ENCODE measurements at places on chromosomes 11 and 22.

DNA sequence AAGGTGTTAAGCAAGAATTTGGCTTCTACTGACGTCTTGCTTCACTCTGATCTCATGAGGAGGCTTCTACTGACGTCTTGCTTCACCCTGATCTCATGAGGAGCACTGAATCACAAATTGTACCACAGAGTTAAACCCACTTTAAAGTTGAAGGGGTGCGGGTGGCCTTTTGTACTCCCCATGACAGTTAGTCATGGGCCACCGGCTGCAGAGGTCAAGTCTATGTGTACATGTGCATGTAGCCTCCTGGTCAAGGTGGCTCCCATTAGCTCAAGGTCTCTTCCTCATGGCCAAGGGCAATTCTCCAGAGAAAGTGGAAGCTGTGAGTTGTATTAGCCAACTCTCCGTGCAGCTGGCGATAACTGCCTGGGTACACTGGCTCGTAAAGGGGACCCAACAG lies 23.1 kb upstream of the FZD4 start:
- DNase-seq: no peak

DNA sequence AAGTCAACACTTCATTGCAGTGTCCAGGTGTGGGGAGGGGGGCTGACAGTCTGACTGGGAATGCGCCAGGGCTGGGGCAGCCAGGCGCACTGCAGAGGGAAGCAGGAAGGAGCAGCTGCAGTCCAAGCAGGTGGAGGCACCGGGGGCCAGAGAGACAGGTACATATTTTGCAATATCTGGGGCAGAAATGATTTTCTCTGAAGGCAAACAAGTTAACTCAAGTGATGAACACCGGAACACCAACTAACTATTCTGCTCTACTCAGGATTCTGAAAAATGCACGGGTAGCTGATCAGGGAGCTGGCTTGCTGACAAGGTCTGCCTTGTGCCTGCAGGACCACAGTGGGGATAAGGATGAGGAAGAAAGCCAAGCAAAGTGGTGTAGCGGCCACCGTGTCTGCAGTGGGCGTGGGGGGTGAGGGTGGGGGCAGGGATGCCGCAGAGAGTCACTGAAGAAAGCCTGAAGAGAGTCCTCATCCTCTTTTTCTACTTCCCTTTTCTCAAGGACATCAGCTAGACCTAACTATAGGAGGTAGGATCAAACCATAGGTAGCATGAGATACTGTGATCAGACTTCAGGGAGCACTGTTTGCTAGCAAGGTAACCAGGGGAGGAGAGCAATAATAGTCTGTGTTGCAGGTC lies 83.4 kb downstream of the SCN3B start:
- no peak for DNase-seq

DNA sequence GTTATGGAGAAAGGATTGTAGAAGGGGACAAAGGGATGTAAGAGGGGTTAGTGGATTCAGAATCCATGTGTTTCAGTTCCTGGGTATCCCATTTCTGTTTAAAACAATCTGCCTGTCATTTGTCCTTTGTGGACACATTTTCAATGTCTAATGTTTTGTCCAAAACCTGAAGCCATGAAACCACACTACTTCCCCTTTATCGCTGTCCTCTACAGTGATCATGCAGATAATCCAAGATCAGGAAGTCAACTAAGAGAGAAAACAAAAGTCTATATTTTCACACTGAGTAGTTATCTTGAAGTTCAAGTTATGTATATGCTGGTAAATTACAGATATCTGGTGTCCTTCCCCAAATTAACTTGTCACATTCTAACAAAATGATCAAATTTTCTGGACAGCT lies 457.0 kb downstream of the NTM start:
- DNase-seq: no peak

- no peak for DNase-seq
Measured at GRCh38 chr22:31575190-31575589, 78.9 kb downstream of the SFI1 start.

DNA sequence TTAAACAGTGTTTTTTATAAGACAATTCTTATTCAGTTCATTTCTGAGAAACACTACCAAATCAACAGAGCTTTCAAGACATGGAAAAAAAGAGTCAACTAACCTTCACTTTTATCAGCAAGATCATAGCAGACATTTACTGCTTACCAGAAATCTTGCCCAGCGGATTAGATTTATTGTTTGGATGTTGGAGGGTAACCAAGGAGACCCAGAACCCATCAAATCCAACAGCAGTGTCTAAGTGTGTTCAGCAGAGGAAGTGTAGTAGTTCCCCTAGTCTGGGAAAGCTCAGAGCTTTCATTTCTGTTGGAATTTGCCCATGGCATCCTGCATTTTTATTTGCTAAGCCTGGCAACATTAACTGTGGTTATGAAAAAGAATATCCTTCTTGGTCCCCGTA lies 2.4 kb upstream of the PGM2L1 start:
- DNase-seq: no peak

DNA sequence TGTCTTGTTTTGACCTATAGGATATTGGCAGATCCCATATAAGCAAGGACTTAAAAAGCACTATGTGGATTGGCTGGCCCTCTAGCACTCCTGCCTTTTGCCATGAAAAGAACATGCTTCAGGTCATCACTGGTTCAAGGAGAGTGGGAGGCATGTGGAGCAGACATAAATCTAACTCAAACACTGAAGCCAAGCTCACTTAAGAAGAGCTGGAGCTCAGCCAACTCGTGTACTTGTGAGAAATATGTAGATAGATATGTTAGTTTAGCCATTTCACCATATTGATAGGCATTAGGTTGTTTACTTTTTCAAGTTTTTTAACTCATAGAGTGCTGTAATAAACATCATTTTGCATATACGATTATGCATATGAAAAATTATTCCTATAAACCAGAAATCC lies 19.9 kb upstream of the BBOX1 start:
- DNase-seq: no peak

GRCh38 chr11:63745304-63746170 lies 23.0 kb downstream of the ZFTA start:
- no peak for DNase-seq

- no peak for DNase-seq
Measured at GRCh38 chr11:43790444-43790794, 90.2 kb upstream of the ALKBH3 start.

- peak; percentile 16 for DNase-seq
Measured at GRCh38 chr22:27474711-27475547, 326.6 kb downstream of the MN1 start.

- no peak for DNase-seq
Measured at GRCh38 chr22:38453996-38454352, 1.0 kb downstream of the KCNJ4 start.

DNA sequence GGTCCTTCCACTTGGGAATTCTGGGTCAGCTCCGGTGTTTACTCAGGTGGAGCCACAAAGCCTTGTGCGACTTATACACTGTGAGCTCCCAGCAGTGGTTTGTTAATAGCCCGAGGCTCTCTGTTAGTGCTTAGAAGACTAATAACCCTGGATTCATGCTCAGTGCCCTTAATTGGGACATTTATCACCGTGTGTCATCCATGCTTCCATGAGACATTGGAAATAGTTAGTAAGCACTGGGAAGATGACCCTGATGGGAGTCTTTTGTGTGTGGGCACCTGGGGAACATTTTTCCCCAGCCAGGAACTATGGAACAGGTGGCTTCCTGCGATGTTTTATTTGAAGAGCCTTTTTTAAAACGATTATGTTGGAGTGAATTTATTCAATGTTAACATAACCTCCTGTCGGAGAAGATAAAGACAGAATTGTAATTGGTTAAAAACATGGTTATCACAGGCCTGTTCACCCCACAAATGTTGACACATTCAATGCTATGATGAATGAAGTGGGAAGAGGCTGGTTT lies 188.9 kb downstream of the MYO18B start:
- no peak for DNase-seq

GRCh38 chr22:23500508-23501260 lies 79.4 kb downstream of the IGLL1 start:
- DNase-seq: no peak

- DNase-seq: no peak
Measured at GRCh38 chr11:76114238-76114637, 92.1 kb downstream of the WNT11 start.

- DNase-seq: peak; percentile 77
Measured at GRCh38 chr22:50274311-50274710, 4.1 kb upstream of the MAPK11 start.

DNA sequence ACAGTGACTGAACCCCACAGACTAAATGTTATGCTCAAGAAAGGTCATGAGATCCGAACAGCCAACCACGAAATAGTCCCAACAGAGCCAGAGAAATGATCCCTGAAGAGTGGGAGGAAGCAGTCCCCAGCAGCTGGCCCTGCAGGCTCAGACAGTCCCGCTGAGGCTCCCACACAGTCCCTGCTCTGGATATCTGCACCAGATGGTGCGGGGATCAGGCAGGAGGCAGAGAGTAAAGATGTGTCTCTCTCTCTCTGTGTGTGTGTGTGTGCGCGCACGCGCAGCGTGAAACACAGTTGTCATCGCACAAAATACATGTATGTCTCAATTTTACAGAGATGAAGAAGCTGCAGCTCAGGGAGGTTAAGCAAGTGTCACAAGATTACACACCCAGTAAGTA lies 27.9 kb downstream of the GUCY1A2 start:
- no peak for DNase-seq

DNA sequence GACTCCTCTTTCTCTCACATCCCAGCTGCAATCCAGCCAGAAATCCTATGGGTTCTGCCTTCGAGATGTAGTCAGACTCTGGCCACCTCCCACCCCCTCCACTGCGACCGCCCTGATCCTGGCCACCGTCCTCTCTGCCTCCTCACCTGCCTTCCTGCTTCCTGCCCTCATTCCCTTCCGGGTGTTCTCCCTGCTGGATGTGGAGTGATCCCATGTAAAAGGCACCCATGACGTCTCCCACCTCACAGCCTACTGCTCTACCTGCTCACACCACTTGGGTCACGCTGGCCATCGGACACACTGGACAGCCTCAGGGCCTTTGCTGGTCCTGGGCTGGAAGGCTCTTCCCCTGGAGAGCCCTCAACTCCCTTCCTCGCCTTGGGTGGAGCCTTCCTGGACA lies 33.7 kb upstream of the CD5 start:
- DNase-seq: no peak

DNA sequence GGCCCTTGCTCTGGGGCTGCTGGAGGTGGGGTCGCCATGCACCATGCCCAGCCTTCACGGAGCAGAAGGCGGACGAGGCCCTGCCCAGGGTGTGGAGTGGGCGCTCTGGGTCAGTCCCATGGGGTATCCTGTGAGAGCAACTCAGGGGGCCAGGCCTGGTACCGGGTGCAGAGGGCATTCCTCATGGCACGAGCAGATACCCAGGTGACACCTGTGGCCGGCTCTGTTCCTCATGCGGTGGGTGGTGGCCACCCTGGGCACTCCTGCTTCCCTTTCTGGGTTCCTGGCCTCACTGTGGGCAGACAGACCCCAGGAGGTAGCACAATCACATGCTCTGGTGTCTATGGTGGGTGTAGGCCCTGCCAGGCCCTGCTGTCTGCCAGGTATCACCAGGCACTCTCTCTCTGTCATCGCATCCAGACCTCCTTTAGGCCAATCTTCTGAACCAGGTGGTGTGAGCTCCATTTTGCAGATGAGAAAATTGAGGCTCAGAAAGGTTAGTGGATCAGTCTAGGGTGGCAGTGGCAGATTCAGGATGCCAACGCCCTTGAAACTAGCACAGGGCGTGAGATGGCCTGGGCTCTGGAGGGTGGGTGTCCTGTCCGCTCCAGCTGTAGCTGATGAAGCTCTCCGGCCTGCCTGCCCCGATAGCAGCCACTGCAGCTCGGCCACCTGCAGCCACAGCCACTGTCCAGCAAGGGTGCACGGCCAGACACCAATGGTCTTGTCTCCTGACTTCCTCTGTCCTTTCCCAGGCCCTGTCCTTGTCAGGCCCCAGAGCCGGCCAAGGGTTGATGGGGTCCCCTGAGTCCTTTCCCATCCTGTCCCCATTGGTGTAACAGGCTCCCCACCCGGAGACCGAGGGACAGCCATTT lies 15.1 kb downstream of the DGKZ start:
- DNase-seq: no peak

- no peak for DNase-seq
Measured at GRCh38 chr11:18452927-18453326, 2.7 kb upstream of the LDHAL6A start.

- DNase-seq: no peak
Measured at GRCh38 chr11:120797143-120797542, 226.8 kb upstream of the TBCEL start.

DNA sequence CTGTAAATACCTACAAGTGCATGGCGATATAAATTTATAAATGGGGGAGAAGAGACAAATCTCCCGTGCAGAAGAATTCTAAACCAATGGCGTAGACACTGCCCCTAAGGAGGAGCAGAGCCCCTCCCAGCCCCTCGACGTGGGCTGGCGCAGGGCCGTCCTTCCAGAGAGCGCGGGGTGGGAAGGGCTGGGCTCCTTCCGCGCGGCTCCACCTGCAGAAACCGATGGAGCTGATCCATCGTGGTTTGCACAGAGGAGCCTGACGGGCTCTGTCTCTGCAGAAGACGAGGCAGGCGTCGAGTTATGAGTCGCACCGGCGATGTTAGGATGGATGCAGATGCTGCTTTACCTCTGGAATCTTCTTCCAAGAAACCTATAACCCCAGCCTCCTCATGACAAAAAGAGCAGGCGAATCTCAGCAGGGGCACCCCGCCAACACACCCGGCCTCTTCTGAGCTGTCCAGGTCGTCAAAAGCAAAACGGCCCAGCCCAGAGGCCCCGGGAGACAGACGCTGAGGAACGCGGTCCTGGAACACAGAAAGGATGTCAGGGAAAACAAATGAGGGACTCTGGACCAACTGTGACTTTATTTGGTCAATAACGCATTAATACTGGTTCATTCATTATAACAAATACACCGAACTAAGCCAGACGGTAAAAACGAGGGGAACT lies 11.0 kb upstream of the B4GALNT4 start:
- DNase-seq: no peak

DNA sequence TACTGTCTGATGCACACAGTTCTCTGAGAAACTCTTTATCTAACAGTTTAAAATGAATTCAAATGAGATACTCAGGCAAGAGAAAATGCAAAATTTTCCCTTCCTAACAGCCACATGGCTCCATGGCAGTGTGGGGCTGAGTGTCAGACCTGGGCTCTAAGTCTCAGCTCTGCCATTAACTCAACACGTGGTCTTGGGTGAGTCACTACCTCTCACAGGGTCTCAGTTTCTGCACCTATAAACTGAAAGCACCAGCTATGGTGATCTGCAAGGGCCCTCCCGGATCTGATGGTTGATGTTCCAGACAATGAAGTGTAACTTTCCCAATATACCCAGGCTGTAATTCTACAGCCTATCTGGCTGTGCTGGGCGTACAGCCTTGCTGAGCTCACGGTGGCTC lies 70.5 kb downstream of the KCNC1 start:
- DNase-seq: no peak

- no peak for DNase-seq
Measured at GRCh38 chr11:26688701-26689100, 33.2 kb downstream of the SLC5A12 start.

Data from T47D (cell line).